AG04450 (cell line): ENCODE measurements at places on chromosomes 11 and 22. TPM values are rescaled to one million over a fixed set of nuclear protein-coding genes. Genes with fewer than 3 reads are reported as not detected.

- DNase-seq: peak; percentile 11
These were observed 417.8 kb upstream of the CCDC179 start for GRCh38 chr11:23278121-23278520.

Gene MAPK8IP2
- 0.14 and 0.16 TPM in 2 replicates for polyA plus RNA-seq

Gene OR5B21
- not detected in 2 replicates for polyA plus RNA-seq

- no peak for DNase-seq
These were observed 37.6 kb upstream of the CEP295 start for GRCh38 chr11:93623920-93624319.

Gene CARD18
- not detected in 2 replicates for polyA plus RNA-seq

GRCh38 chr11:46006418-46007070 is 84.1 kb downstream of the LARGE2 start:
- DNase-seq: peak; percentile 66

Gene SCN4B
- polyA plus RNA-seq: 0.10 and 0.11 TPM in 2 replicates

Gene DDX25
- polyA plus RNA-seq: not detected in 2 replicates

- DNase-seq: no peak
These were observed 801 bp upstream of the TXNRD2 start for GRCh38 chr22:19942157-19943081.

Gene CEND1
- 0.55 and 1.1 TPM in 2 replicates for polyA plus RNA-seq

Gene UBQLN3
- not detected in 2 replicates for polyA plus RNA-seq

Gene CEP164
- polyA plus RNA-seq: 19.5 and 22.5 TPM in 2 replicates

DNA sequence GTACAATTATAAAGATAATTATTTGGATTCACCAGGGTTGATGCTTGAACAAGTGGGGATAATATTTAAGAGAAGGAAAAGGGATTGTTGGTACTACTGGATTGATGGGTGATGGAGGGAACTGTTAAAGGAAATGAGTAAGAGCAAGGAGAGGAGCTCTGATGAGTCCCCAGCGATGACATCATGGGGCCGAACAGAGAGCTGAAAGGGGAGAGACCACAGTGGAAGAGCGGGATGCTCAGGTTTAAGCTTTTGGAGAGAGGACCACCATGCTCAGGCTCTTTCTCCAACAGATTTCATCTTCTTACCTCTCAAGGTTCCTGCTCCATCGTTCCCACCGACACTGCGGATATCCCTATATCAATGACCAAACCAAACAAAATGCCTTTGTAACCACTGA is 568.7 kb downstream of the ETS1 start:
- no peak for DNase-seq

- DNase-seq: no peak
These were observed 234.8 kb downstream of the GRIK4 start for GRCh38 chr11:120746376-120746775.

DNA sequence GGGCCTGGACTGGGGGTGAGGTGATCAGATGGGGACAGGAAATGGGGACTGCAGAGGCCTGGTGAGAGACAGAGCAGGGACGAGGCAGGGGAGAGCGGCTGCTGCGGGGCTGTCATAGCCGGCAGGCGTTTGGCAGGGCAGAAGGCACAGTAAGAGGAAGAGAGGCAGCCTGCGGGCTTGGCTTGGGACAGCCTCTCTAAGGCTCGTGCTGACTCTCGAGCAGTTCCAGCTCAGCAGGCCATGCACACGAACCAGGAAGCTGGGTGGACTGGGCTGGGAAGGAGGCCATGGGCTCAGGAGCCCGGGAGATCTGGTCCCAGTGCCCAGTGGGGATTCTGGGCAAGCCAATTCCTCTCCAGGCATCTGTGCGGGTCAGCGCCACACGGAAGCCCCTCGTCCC is 19.6 kb upstream of the EIF3D start:
- no peak for DNase-seq

Gene SOX6
- polyA plus RNA-seq: 6.0 and 6.3 TPM in 2 replicates

- DNase-seq: peak; percentile 49
These were observed 1.4 kb downstream of the USP47 start for GRCh38 chr11:11843211-11843621.

Gene KCNE3
- 0.66 and 1.0 TPM in 2 replicates for polyA plus RNA-seq

- no peak for DNase-seq
These were observed 6.3 kb downstream of the CCDC34 start for GRCh38 chr11:27356624-27357222.

Gene APOL3
- 3.7 and 4.2 TPM in 2 replicates for polyA plus RNA-seq

GRCh38 chr11:92781151-92781550 is 188.3 kb upstream of the MTNR1B start:
- DNase-seq: no peak

- no peak for DNase-seq
These were observed 13.4 kb downstream of the CKAP5 start for GRCh38 chr11:46832511-46833214.

Gene FDX1
- 6.7 and 8.9 TPM in 2 replicates for polyA plus RNA-seq

DNA sequence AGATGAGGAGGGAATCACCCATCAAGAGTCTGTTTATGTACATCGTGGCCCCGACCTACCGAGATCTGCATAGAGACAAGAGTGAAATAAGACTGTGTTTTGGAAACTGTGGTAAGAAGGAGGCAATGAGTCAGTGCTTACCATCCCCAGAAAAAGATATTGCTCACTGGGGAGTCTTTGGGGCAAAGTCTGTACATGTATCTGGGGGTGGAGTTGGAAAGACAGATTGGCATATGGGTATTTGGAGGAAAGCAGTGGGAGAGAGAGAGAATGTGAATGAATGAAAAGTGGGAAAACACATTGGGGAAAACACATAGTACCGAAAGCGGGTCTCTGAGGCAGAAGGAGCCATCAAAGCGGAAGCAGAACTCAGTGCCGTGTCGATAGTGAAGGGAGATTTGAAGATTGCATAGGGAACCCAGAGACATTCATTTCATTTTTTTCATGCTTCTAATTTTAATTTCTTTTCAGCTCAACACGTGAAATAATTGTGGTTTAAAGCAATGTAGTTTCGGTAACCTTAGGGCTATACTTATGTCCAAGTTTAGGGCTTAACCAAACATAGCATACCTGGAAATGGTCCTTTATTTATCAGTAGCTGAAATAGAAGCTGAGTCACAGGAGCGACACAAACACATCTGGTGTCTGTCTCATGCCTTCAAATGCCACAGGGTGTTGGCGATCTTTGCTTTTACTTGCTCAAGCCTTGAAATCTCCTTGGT is 98.6 kb upstream of the CD44 start:
- DNase-seq: no peak

DNA sequence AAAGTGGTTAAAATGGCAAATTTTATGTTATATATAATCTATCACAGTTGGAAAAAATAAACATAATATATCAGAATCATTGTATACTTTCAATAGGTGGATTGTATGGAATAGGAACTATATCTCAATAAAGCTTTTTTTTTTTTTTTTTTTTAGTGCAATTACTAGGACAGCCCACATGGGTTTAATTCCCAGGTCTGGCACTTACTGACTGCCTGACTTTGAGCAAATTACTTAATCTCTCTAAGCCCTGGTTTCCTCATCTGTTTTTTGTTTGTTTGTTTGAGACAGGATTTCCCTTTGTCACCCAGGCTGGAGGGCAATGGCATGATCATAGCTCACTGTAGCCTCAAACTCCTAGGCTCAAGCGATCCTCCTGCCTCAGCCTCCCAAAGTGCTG is 26.1 kb upstream of the BAIAP2L2 start:
- DNase-seq: no peak

Gene NCAM1
- not detected in 2 replicates for polyA plus RNA-seq

DNA sequence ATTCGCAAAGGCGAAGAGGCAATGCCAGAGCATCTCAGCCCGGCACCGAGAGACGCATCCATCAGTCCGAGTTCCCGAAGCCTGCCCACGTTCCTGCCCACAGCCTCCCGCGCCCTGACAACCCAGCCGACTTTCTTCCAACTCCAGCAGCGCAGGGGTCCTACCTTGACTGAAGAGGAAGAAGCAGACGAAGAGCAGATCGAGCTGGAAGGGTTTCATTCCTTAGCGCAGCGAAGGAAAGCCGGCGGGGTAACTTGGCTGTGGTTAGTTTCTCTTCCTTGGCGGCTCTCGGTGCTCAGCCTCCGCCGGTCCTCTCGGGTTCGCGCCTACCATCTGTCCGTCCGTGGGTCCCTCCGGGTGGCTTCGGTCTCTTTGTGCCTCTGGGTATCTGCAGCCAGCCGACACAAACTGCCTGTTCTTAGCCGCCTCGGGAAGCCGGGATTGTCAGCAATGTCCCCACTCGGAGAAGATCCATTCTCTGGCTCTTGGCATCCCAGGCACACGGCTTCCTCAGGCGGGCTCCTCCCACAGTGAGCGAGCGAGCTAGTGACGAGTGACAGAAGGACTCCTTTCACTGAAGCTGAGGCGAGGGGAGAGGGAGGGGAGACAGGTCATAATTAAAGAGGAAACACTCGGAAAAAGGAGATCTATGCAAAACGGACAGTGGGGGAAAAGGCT is at the start of gene KIRREL3:
Gene KIRREL3, minus strand, starts transcription at position 480 of the 678 bp plus-strand sequence.
- no peak for DNase-seq

- DNase-seq: no peak
These were observed 7.7 kb downstream of the VWCE start for GRCh38 chr11:61287338-61287977.

Gene PHLDA2
- polyA plus RNA-seq: 9.6 and 14.4 TPM in 2 replicates

DNA sequence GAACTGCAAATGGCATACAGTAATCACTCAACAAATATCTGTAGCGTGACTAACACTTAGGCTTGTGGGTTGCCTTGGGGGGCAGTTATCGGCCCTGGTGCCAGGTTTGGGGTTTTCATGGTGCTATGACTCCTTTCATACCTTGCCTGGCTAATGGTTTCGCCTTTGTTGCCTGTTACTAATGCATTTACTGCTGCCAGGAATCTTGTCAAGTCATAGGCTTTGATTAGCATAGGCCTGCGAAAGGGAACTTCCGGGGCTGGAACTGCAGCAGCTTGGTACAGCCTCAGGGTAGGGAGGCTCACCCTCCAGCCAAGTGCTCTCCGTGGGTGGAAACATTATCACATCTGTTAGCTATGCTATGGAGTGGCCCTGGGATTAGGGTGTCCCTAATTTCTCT is 13.2 kb downstream of the SLC25A18 start:
- DNase-seq: no peak

Gene VPREB1
- polyA plus RNA-seq: not detected in 2 replicates

Gene VPS11
- polyA plus RNA-seq: 9.9 and 19.9 TPM in 2 replicates

GRCh38 chr11:118911113-118911879 is 14.4 kb downstream of the BCL9L start:
- DNase-seq: no peak

- DNase-seq: no peak
These were observed 2.3 kb downstream of the C1QTNF5 start for GRCh38 chr11:119338318-119338890.

Gene BLID
- polyA plus RNA-seq: 0.48 and 0.94 TPM in 2 replicates

- no peak for DNase-seq
These were observed 1164.7 kb downstream of the FAM181B start for GRCh38 chr11:81568918-81569317.

DNA sequence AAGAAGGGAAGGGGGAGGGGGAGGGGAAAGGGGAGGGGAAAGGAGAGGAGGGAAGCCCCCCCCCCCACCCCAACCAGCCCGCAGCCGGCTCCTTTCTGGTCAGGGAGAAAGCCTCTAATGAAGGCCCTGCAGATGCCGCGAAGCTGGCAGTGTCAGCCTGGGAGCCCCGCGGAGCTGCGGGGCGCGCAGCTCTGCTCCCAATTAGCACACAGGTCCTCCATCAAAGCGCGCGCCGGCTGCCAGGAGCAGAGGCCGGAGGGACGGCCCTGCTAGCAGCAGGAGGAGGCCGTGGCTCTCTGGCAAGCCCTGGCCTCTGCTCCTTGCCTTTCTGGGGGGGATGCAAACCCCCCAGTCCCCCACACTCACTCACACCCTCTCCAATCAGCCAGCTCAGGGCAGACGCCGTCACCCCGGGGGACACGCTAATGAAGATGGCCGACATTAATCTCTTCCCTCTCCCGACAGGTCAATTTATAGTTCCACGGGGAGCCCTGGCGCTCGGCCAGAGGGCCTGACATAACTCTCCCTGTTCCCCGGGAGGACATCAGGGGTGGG is 70.5 kb upstream of the TCF20 start:
- no peak for DNase-seq

DNA sequence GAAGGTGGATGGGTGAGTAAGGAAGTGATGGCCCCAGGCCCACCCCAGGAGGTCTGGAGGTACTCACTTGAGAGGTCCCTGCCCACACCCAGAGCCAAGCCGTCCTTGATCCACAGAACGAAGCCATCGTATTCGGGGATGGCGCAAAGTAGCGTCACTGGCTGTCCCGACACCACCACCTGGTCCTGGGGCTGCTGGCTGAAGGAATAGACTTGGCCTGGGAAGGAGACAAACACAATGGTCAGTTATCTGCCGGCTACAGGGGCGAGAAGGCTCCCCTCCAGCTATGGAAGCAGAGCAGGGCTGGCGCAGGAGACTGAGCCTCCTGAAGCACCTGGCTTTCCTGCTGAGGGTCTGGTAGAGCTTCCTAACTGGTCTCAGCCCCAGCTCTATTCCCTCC is 171.0 kb downstream of the ST3GAL4 start:
- no peak for DNase-seq

GRCh38 chr11:5655474-5655873 is 29.4 kb downstream of the TRIM5 start:
- DNase-seq: no peak

DNA sequence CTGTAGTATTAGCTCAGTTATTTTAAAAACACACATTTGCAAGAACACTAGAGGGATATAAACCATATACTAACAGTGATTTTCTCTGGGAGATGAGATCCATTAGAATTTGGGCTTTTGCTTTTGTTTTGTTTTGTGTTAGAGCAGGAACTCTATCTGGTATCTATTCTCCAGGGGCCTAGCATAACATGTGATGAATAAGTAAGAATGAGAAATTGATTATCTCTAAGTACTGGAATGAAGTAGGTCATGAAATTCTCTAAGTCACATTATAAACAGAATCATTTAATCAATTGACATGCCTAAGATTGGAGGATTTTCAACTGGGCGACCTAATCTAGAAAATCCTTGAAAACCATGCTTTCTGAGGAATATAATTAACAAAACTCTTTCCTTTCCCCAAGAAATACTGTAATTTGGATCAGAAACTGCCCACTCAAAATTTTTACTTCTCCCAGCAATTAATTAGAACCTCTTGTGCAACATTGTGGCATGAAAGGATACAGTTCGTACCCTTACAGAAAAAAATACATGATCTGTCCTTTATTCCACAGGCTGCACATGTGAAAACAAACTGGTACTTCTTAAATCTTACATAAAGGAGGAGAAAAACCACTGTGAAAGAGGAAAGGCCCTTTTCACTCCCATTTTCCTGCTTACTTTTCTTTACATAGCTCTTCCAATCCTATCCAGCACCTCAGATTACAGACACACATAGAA is 93.5 kb downstream of the MRTFA start:
- no peak for DNase-seq

Gene CRYBB2
- 1.7 and 2.7 TPM in 2 replicates for polyA plus RNA-seq

DNA sequence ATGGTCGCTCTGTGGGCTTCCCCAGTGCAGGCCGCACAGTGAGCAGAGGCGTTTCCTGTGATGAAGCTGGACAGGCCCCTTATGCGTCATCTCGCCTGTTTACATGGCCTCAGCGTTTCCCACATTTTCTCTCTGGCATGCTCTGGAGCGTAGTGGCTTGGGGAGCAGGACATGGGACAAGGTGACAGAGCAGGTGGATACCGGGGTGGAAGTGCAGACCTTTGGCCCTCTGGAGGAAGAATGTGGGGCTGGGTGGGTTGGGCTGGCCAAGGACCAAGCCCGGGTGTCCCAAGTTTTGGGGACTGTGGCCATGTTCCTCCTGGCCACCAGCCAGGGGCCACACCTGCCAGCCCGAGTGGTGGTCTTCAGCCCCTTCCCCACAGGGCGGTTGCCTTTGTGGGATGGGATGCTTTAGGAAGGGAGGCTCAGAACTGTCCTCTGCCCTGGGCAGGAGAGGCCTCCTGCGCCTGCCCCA is 446.6 kb downstream of the TBC1D22A start:
- no peak for DNase-seq

Gene NEU3
- 5.6 and 5.7 TPM in 2 replicates for polyA plus RNA-seq
